ENCODE measurements at places on chromosomes 3 and 15.

- H3K4me1 ChIP-seq: no peaks in the 10 kb centered on the region
- no peak overlapping the region for H3K27ac ChIP-seq
- DNase-seq: no peak
- H3K27me3 ChIP-seq: no peaks in the 10 kb centered on the region
- no peaks in the 10 kb centered on the region for H3K36me3 ChIP-seq
These were observed 184.5 kb downstream of the STAG1 start for GRCh38 chr3:136567599-136568188.

- H3K36me3 ChIP-seq: no peaks in the 10 kb centered on the region
- no peaks in the 10 kb centered on the region for H3K27me3 ChIP-seq
- DNase-seq: no peak
- no peaks in the 10 kb centered on the region for H3K4me1 ChIP-seq
- H3K4me3 ChIP-seq: no peak overlapping the region
These were observed 35.4 kb upstream of the XCR1 start for GRCh38 chr3:46062679-46063078.

DNA sequence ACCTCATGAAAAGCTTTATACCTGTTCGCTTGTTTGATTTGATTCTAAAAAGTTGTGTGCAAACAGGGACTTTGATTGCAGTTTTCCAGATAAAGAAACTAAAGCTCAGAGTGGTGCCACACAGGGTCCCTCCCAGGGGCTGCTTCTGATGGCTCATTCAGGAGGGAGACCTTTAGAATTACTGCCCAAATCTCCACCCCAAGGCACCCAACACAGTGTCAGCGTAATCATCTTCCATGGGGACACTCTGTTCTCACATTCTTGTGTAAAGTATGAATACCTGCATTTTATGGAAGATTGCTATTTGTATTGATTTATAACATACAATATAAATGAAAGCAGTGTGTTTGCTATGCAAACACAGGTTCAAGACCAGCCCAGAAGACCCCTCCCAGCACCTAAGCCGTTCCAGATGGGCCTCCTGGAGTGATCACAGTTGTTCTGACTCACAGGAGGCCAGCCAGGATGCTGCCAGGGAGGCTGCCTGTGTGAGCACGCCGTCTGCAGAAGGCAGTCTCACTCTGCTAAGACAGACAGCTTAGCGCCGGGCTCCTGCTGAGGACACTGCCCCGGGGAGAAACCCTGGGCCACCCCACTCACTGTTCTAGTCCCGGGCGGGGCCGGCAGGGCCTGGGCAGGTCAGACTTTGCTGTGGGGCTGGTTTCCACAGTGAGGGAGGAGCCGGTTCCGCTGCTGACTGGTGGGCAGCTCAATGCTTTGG is 185.6 kb downstream of the FAM43A start:
- no peaks in the 10 kb centered on the region for H3K27me3 ChIP-seq
- H3K4me3 ChIP-seq: no peak overlapping the region
- H3K4me1 ChIP-seq: peaks cover 20% of the 10 kb centered on the region

- H3K36me3 ChIP-seq: no peaks in the 10 kb centered on the region
- no peak overlapping the region for H3K4me3 ChIP-seq
- DNase-seq: peak; percentile 94
- peaks cover 47% of the 10 kb centered on the region for H3K4me1 ChIP-seq
- H3K27me3 ChIP-seq: no peaks in the 10 kb centered on the region
- no peak overlapping the region for H3K27ac ChIP-seq
These were observed 5.8 kb upstream of the RPL29 start for GRCh38 chr3:52001443-52001974.

DNA sequence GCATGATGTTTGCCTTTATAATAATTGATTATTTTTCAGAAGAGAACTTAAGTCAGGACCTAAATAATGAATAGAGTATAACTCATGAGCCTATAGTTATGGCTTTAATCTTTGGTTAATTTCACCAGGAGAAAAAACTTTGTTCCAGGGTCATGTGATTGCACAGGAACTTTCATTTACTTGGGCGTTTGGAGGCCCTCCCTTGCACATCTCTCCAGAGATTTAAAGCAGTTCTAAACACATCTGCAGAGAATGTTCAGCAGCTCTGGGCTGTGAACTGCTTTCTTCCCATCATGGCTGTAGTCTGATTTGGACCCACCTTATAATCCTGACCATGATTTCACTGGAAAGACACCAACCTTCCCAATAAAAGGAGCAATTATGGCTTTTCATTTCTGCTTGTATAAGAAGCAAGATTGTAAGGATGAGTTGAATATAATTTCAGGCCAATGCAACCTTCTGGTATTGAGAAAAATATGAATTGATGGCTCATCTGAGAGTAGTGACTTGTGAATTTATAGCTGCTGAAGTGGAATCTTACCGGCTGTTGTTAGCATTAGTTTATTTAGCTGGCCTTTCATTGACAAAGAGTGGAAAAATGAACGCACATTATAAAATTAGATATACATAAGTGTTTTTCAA is 80.9 kb upstream of the PRTG start:
- H3K27ac ChIP-seq: no peak overlapping the region
- H3K4me3 ChIP-seq: no peak overlapping the region
- no peaks in the 10 kb centered on the region for H3K36me3 ChIP-seq

GRCh38 chr15:92383519-92384324 is 10.0 kb upstream of the ST8SIA2 start:
- no peaks in the 10 kb centered on the region for H3K36me3 ChIP-seq
- peak; percentile 72 for DNase-seq
- H3K27ac ChIP-seq: no peak overlapping the region
- no peaks in the 10 kb centered on the region for H3K27me3 ChIP-seq
- no peak overlapping the region for H3K4me3 ChIP-seq

DNA sequence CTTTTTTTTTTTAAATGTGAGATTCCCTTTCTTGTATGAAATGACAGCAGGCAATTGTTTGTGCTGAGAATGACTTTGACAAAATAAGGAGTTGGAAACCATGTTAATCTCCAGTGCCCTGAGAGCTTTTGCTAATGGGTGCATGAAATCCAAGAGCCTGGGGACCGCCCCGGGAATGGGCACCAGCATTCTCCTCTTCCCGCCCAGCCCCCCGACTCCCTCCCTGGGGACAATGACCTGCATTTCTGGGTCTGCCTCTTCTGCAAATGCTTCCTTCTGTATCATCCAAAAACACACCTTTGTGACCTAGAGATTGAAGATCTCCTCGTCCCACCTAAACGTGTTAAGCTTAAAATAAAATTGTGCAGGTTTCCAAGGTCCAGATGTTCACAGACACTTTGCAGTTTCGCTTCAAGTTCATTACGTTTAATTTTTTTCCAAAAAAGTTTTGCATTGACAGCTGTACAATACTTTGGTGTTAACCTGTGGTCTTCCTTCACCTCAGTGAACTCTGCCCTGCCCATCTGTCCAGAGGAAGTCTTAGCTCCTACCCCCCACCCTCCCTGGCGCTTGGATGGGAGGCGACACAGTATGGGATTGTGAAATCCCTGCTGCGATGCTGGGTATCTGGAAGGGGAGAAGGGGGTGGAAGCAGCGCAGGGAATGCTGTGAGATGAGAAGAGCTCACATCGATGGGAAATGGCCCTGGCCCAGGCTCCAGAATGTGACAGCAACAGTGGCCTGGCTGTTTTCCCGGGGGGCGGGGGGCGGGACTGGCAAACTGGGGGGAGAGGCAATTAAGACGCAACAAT is 50.1 kb downstream of the TLE3 start:
- DNase-seq: no peak
- peaks cover 16% of the 10 kb centered on the region for H3K4me1 ChIP-seq
- no peaks in the 10 kb centered on the region for H3K27me3 ChIP-seq
- no peak overlapping the region for H3K4me3 ChIP-seq
- H3K36me3 ChIP-seq: no peaks in the 10 kb centered on the region
- no peak overlapping the region for H3K27ac ChIP-seq

- peaks cover 83% of the 10 kb centered on the region for H3K27me3 ChIP-seq
- peak within 1 kb of the TSS; percentile 53 for H3K4me3 ChIP-seq
- DNase-seq: peak; percentile 71
- H3K27ac ChIP-seq: no peak within 1 kb of the TSS
- no peaks in the 10 kb centered on the region for H3K4me1 ChIP-seq
These were observed at the start of gene C2CD4B for GRCh38 chr15:62165104-62165792. Gene C2CD4B (minus strand): TSS chr15:62165285. CDS start chr15:62164984, 301 bp downstream.

- H3K36me3 ChIP-seq: no peaks in the 10 kb centered on the region
- H3K4me3 ChIP-seq: no peak overlapping the region
- no peak overlapping the region for H3K27ac ChIP-seq
- no peak for DNase-seq
These were observed 175.6 kb downstream of the MTHFS start for GRCh38 chr15:79721256-79721655.

GRCh38 chr3:50466177-50466576 is 37.3 kb downstream of the CACNA2D2 start:
- H3K4me1 ChIP-seq: peaks cover 7% of the 10 kb centered on the region
- no peak overlapping the region for H3K4me3 ChIP-seq
- H3K27ac ChIP-seq: no peak overlapping the region

DNA sequence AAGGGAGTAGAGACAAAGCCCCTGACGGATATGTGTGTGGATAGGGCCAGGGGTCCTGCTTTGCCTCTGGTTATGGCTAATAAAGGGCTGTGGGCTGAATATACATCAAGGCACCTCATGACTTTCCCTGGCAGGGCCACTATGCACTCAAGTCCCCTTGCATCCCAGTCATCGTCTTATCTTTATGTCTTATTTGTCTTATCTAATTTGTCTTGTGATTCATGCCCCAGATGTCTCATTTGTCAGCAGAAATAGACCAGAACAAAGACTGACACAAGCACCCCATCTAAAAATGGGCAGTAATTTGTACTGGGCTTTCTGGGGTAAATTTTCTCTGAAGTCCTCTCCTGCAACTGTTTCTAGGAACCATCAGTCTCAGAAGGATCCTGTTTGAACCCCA is 68.6 kb downstream of the ITGA11 start:
- H3K27ac ChIP-seq: no peak overlapping the region
- no peaks in the 10 kb centered on the region for H3K4me1 ChIP-seq
- DNase-seq: no peak
- no peak overlapping the region for H3K4me3 ChIP-seq

- H3K27ac ChIP-seq: no peak overlapping the region
- DNase-seq: no peak
- no peaks in the 10 kb centered on the region for H3K4me1 ChIP-seq
These were observed 28.4 kb downstream of the ZNF860 start for GRCh38 chr3:32009957-32010356.

DNA sequence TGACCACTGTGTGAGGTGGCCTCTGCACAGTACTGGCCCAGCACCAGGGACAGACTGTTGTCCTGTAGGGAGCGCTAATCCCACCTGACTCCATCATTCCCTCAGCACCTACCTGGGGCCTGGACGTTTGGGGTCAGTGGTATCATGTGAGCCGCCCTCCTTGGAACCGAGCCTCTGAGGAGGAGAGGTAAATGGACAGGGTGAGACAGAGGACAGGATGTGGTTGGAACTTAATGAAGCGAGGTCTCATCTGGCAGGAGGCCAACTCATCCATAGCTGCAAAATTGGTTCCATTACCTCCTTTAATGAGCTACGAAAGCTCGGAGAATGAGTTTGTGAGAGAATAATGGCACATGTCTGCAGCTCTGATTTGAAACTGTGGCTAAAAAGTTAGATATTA is 13.9 kb downstream of the MAPKAPK3 start:
- no peak overlapping the region for H3K4me3 ChIP-seq
- DNase-seq: no peak
- no peak overlapping the region for H3K27ac ChIP-seq
- no peaks in the 10 kb centered on the region for H3K27me3 ChIP-seq
- H3K36me3 ChIP-seq: no peaks in the 10 kb centered on the region
- H3K4me1 ChIP-seq: peaks cover 22% of the 10 kb centered on the region

- DNase-seq: peak; percentile 78
- H3K4me1 ChIP-seq: peaks cover 23% of the 10 kb centered on the region
- H3K36me3 ChIP-seq: peaks cover 7% of the 10 kb centered on the region
- peak overlapping the region; percentile 86 for H3K4me3 ChIP-seq
- H3K27ac ChIP-seq: peak overlapping the region; percentile 100
- H3K27me3 ChIP-seq: no peaks in the 10 kb centered on the region
These were observed 590 bp downstream of the POLR2H start for GRCh38 chr3:184361932-184362667.

DNA sequence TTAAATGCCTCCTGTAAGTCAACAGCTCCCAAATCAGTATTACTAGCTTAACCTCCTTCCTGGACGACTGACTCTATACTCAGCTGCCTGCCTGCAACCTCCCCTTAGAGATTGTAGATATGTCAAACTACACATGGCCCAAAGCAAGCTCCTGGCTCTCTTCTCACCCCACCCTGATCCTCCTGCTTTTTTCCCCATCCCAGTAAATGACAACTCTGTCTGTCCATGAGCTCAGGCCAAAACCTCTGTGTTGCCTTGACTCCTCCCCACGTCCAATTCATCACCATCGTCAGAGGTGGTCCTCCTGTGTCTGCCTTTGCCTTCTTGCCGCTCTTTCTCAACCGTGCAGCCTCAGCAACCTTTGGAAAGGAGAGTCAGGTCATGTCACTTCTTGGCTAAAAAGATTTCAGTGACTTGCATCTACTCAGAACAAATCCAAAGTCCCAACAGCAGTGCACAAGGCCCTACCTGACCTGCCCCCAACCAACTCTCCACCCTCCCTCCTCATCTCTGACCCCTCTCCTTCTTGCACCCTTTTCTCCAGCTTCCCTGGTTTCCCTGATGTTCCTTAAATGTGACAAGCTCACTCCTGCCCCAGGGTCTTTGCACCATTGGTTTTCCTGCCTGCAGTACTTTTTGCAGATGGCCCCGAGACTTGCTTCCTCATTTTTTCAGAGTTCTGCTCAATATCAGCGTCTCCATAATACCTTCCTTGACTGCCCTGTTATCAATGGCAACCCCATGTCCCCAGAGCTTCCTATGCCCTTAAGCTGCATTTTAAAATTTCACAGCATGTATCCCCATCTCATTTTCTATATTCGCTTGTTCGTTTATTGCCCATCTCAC is 52.8 kb downstream of the LSM3 start:
- no peak overlapping the region for H3K4me3 ChIP-seq
- no peaks in the 10 kb centered on the region for H3K27me3 ChIP-seq
- H3K36me3 ChIP-seq: no peaks in the 10 kb centered on the region
- DNase-seq: no peak
- H3K27ac ChIP-seq: no peak overlapping the region

DNA sequence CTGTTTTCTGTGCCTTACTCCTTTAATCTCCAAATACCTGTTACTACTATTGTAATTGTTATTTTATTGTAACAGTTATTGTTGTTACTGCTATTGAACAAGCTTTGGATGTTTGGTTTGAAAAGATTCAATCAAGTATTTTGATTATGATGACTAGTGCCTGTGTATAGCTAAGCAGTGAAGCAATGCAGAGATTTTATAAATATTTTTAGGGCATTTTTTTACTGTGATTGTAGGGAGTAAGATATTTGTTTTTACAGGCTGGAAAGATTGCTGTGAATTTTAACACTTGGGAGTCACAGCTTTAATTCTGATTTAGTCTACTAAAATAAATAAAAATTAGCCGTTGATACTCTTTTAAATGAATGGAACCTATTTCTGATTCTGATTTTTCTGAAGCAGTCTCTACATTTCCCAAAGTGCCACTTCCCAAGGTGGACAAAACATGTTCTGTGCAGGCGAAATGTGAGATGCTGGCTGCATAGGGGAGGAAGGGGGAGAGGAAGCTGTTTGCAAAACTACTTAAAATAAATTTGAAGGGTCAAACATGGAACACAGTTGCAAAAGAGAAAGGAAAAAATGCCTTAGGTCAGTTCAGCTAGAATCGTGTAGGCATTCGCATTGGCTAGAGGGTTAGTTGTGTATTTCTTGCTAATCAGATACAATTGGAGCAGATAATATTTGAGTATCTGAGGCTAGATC is 25.7 kb downstream of the EEFSEC start:
- H3K4me3 ChIP-seq: no peak overlapping the region
- H3K27me3 ChIP-seq: no peaks in the 10 kb centered on the region
- H3K36me3 ChIP-seq: no peaks in the 10 kb centered on the region
- no peak overlapping the region for H3K27ac ChIP-seq
- peaks cover 27% of the 10 kb centered on the region for H3K4me1 ChIP-seq

Measured in neural progenitor cell (in vitro differentiated cells).